Activated CD4-positive, alpha-beta T cell treated with anti-CD3 and anti-CD28 coated beads for 24 hours (primary cell): ENCODE measurements at places on chromosomes 2 and 18.

GRCh38 chr18:26457611-26458353, 90.6 kb downstream of the KCTD1 start:
- DNase-seq = no peak

DNA sequence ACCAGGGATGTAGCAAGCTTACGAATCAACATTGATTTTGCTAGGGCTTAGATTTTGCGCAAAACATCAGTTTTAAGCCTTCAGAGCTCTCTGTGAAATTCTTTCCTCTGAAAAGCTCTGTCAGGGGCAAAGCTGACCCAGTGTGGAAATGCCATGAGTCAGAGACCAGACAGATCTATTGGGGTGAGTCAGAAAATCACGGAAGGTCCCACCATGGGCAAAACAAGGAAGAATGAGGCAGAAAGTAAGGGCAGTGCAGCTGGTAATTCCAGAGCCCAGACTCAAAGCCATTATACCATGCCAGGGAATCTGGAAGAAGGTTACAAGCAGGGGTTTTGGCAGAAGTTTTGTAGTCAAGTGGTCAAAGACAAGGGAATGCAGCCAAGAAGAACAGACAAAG, 256.6 kb upstream of the CTAGE1 start:
- DNase-seq = no peak

- no peak for DNase-seq
These were observed 1088.7 kb downstream of the SUCLG1 start for GRCh38 chr2:83370419-83370762.

DNA sequence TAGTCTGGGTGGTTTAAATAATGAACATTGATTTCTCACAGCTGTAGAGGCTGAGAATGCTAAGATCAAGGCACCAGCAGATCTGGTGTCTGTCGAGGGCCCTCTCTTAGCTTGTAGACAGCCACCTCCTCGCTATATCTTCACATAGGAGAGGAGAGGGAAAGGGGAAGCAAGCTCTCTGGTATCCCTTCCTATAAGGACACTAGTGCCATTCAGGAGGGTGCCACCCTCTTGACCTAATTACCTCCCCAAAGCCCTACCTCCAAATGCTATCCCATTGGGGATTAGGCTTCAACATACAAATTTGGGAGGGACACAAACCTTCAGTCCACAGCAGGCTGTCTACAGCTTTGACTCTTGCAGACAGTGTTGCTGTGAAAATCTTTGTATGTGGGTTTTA, 76.7 kb downstream of the BOLA3 start:
- no peak for DNase-seq
